ENCODE measurements at places on chromosomes 7 and 10.

- no peak for DNase-seq
These were observed 119.8 kb downstream of the OAT start for GRCh38 chr10:124298891-124299290.

DNA sequence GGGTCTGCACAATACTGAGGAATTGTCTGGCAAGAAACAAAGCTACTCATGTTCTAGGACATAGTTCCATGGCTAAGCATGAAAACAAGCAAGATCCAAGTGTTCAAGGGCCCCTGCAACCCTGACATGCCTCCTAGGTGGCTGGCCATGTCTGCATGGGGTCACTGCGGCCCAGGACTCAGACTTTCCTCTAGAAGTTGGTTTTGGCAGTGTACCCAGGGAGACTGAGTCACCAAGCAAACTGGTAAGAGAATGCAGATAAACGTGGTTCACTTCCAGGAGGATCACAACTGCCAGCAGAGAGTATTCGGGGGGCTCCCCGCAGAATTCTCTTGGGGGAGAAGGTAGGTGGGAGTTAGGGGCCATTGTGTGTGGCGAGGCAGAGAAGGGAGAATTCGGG, 7.4 kb upstream of the PFKFB3 start:
- DNase-seq: no peak

DNA sequence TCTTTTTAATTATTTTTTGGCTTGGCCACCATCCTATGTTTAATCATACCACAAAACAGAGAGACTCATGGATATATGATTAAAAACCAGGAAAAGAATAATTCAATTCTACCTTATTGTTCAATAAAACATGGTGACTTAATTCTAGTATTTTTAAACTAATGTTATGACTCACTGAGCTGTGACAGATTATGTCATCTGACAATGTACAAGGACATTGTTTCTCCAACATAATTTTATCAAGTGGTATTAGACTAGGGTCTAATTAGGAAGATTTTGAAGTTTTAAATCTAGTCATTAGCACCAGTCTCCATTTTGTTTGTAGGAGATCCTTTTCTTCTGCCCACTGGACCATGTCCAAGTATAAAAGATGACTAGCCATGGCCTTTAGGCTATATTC, 199.3 kb upstream of the MDFIC start:
- DNase-seq: no peak

DNA sequence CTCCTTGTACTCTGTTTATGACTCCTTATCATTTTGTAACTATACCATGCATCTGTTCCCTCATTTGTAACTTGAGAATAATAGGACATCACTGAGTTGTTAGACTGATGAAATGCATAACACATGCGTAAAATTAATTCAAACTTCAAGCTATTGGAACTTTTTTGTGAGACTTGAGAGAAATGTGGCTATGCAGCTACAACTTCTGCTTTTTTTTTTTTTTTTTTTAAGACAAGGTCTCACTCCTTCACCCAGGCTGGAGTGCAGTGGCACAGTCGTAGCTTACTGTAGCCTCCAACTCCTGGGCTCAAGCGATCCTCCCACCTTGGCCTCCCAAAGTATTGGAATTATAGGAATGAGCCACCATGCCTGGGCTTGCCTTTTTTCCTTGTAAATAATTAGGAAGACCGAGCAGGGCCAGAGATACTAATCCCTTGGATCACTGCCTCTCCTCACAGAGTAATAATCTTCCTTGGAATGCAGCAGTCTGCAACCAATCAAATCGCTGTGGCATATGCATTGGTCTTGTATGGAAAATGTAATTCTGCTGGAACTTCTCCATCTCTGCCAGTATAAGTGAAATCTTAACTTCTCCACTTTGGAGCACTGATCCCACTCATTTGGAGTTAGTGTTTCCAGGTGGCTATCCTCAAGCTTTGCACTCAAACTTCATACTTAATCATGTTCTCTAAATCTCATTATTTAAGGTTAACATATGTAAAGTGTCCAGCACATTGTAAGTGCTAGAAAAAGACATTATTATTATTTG, 2.0 kb upstream of the PANK1 start:
- no peak for DNase-seq

All from stimulated activated CD4-positive, alpha-beta T cell treated with anti-CD3 and anti-CD28 coated beads, Interleukin-1b, Interleukin-23, amount 100 ng/mL, for 1 hour (primary cell).